CD4-positive, CD25-positive, alpha-beta regulatory T cell (primary cell): ENCODE measurements at places on chromosomes 4 and X. TPM values are rescaled to one million over a fixed set of nuclear protein-coding genes. Genes with fewer than 3 reads are reported as not detected.

Gene ARHGAP6
- not detected for polyA plus RNA-seq

Gene FSTL5
- polyA plus RNA-seq: not detected

Gene MAGEB10
- polyA plus RNA-seq: not detected

Gene RNF128
- polyA plus RNA-seq: not detected

Gene RASL11B
- not detected for polyA plus RNA-seq

Gene GPR119
- not detected for polyA plus RNA-seq

Gene HSD17B13
- not detected for polyA plus RNA-seq

Gene HTR2C
- not detected for polyA plus RNA-seq

Gene ADGRG2
- not detected for polyA plus RNA-seq

Gene FANCB
- 2.6 TPM for polyA plus RNA-seq

Gene P2RY4
- polyA plus RNA-seq: not detected

Gene CXCL13
- polyA plus RNA-seq: not detected

Gene DCAF12L1
- polyA plus RNA-seq: not detected

Gene GAGE12H
- not detected for polyA plus RNA-seq

Gene STAG2
- polyA plus RNA-seq: 48.7 TPM

Gene SSX4
- not detected for polyA plus RNA-seq

Gene PAGE5
- polyA plus RNA-seq: 0.66 TPM

Gene GCNA
- 0.40 TPM for polyA plus RNA-seq

Gene ZMAT1
- polyA plus RNA-seq: 2.3 TPM

Gene GAGE12J
- polyA plus RNA-seq: not detected

Gene HSFX4
- not detected for polyA plus RNA-seq

Gene PHOX2B
- not detected for polyA plus RNA-seq

Gene NWD2
- polyA plus RNA-seq: not detected

Gene HTT
- 4.8 TPM for polyA plus RNA-seq

Gene MAGEA2
- not detected for polyA plus RNA-seq

Gene MSL3
- polyA plus RNA-seq: 80.0 TPM

Gene NAP1L5
- 2.4 TPM for polyA plus RNA-seq

Gene SPANXD
- polyA plus RNA-seq: not detected

Gene RASGEF1B
- polyA plus RNA-seq: 2.3 TPM

Gene CXCL9
- not detected for polyA plus RNA-seq

Gene MAGEA1
- not detected for polyA plus RNA-seq

Gene IL15
- 0.54 TPM for polyA plus RNA-seq

Gene RIBC1
- not detected for polyA plus RNA-seq

Gene SLC25A5
- 283 TPM for polyA plus RNA-seq

Gene TEC
- polyA plus RNA-seq: 1.2 TPM

Gene VCX
- polyA plus RNA-seq: not detected

Gene FAM241A
- 3.7 TPM for polyA plus RNA-seq

Gene ERAS
- polyA plus RNA-seq: not detected

Gene SHOX
- not detected for polyA plus RNA-seq

Gene PAGE1
- polyA plus RNA-seq: not detected

Gene TLR3
- 1.1 TPM for polyA plus RNA-seq

Gene AMER1
- polyA plus RNA-seq: 0.05 TPM

Gene SPANXN4
- polyA plus RNA-seq: not detected

Gene MAGEA9B
- not detected for polyA plus RNA-seq

Gene GATA1
- not detected for polyA plus RNA-seq

Gene FNIP2
- polyA plus RNA-seq: 1.5 TPM

Gene ARSJ
- polyA plus RNA-seq: not detected

Gene RHOXF2
- polyA plus RNA-seq: not detected

Gene FAM53A
- polyA plus RNA-seq: 2.2 TPM

Gene HNRNPDL
- polyA plus RNA-seq: 142 TPM

Gene CYBB
- 0.60 TPM for polyA plus RNA-seq

Gene FAT1
- polyA plus RNA-seq: not detected

Gene ADGRG4
- polyA plus RNA-seq: not detected

Gene AFAP1
- 4.1 TPM for polyA plus RNA-seq

Gene SLC6A14
- polyA plus RNA-seq: not detected

Gene GYG2
- not detected for polyA plus RNA-seq

Gene TMPRSS11D
- polyA plus RNA-seq: not detected
